ENCODE measurements at places on chromosomes 7 and 10.

GRCh38 chr10:60597513-60597912 lies 180.8 kb upstream of the CDK1 start:
- DNase-seq = no peak

- no peak for DNase-seq
These were observed 338.5 kb downstream of the PARD3 start for GRCh38 chr10:34476608-34477007.

- DNase-seq = no peak
These were observed 82.9 kb upstream of the ANLN start for GRCh38 chr7:36306722-36307121.

DNA sequence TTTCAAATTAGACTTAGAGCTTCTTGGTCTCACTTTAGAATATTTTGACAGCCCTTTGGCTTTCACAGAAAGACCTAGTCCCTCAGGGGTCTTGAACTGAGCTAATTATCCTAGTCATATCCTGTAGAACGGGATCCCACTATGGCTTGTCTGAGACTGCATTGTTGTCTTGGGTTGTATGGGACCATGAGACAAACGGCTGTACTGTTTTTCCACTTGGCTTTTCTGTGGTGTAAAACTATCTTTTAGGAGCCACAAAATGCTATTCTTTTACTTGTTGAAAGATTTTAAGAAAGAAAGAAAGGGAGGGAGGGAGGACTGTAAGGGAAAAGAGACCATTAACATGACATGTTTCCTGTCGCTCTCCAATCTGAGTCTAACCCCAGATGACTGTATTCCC lies 432.5 kb downstream of the AUTS2 start:
- no peak for DNase-seq

- no peak for DNase-seq
These were observed 143.5 kb downstream of the KIAA1217 start for GRCh38 chr10:24352399-24352798.

DNA sequence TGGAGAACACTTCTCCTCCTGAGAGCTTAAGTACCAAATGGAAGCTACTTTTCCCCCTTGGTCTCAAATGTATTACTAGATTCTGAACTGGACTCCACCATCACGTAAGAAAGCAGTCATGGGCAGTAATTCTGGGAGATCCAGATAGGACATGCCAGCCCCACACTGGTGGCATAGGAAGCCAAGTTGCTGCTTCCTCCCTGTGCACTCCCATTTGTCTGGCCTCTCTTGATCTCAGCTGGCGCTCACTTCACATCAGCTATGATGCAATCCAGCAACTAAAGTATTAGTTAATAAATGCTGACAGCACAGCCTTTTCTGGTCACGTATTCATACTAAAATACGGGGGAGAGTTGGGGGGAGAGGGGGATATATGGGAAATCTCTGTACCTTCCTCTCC lies 3.4 kb upstream of the IL6 start:
- no peak for DNase-seq

All from stimulated activated CD8-positive, alpha-beta memory T cell treated with anti-CD3 and anti-CD28 coated beads, Interleukin-12 subunit alpha, Interleukin-12 subunit beta, amount 100 ng/mL, for 4 hours (primary cell).